CD4-positive, alpha-beta T cell (primary cell): ENCODE measurements at places on chromosomes 11 and 22.

- DNase-seq, result no peak
Observed at GRCh38 chr11:126331286-126331685, 24.2 kb upstream of the ST3GAL4 start.

GRCh38 chr11:134819041-134819440, 407.0 kb upstream of the B3GAT1 start:
- no peak for DNase-seq

GRCh38 chr11:101444164-101444563, 139.6 kb downstream of the TRPC6 start:
- DNase-seq, result no peak

DNA sequence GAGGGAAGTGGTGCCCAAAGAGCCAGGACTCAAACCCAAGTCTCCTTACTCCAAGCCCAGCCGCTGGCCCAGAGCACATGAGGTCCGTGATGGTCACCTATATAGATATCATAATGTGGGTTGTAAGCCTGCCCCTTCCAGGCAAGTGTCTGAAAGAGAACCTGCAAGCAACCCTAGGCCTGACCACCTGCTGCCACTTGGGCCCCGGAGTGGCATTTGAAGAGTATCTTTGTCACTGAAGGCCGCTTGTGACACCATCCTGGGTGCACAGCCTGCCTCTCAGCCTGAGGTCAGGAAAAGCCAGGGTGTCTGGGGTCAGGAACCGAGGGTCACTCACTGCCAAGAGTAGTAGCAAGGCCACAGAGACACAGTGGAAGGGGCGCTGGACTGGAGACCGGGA, 32.4 kb downstream of the OTOG start:
- no peak for DNase-seq

DNA sequence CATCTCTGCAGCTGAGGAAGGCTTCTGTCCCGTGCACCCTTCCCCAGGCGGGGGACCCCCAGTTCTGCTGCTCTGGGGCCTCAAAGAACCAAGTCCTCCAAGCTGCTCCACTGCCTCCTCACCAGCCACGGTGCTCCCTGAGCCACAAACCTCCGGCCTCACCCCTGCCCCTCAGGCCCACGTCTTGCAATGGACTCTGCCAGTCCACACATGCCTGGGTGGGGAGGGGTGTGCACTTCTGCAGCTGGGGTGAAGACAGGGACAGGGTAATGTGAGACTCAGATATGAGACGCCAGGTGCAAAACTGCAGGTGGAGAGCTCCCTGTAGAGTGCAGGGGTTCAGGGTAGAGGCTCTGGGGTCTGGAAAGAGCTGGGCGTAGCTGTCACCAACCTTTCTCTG, 3.2 kb upstream of the PTDSS2 start:
- DNase-seq, result no peak

GRCh38 chr22:24951942-24952836, at the start of gene KIAA1671:
TSS of gene KIAA1671 (plus strand) at chr22:24952716. CDS start at chr22:25028000, 75,284 bp downstream.
- peak; percentile 79 for DNase-seq

DNA sequence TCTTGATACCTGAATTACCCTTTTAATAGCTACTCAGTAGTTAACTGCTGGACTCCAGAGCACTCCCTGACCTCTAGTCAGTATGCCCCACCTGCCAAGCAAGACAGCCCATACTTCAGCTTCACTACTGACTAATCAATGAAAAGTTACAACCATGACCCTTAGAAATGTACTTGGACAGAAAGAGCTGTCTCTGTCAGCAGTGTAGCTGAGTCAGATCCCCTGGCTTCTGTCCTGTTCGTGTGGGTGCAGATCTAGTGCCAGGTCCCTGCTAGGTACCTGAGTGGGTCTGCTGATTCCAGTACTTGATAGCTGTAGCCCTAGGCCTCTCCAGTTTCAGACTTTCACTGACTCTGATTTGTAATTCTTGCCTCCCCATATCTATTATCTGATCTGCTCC, 265.8 kb upstream of the POU2AF2 start:
- DNase-seq, result no peak

- DNase-seq, result no peak
Observed at GRCh38 chr22:49586244-49586748, 241.4 kb downstream of the BRD1 start.

DNA sequence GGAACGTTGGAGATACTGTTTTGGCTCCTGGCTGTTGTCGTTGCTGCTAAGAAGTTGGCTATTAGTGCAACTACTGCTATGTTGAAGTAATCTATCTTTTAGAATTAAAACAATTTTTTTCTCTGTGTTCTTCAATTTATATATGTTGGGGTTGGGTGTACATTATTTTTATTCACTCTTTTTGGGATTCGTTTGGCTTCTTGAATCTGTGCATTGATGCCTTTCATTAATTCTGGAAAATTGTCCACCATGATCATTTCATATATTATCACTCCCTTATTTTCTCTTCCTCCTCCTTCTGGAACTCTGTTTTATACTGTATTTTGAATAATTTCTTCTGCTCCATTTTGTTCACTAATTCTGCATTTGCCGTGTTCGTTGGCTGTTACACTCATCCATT, 199.5 kb upstream of the PLET1 start:
- no peak for DNase-seq

DNA sequence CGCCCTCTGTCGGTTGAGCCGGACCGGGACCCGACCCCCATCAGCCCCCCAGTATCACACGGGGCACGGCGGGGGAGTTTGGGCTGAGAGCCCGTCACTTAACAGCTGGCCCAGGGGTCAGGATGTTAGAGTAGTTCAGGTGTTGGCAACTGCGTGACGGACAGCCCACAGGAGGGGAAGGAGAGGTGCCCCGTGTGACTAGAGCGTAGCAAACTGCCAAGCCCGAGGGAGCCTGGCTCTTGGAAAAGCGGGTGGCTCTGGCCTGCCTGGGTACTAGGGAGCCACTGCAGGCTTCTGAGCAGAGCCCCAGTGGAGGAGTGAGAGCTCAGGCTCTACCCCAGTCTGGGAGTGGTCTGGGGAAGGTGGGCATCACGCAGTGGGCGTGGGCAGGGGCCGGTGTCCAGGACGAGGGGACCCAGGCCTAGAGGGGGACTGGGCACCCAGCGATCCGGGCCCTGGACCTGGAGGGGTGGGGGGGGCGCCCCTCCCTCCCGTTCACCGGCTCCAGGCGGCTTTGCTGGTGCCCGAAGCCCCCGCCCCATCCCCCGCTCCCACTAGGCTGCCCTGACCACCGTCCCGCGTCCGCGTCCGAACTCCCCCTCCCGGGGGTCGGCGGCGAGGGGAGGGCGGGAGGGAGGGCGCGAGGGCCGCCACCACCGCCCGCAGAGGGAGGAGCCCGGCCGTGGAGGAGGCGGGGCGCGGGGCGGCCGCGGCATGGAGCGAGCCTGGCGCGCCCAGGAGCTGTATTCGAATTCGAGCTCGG, 24.4 kb downstream of the SHANK3 start:
- no peak for DNase-seq

GRCh38 chr11:29879560-29879959, 137.3 kb downstream of the KCNA4 start:
- no peak for DNase-seq

DNA sequence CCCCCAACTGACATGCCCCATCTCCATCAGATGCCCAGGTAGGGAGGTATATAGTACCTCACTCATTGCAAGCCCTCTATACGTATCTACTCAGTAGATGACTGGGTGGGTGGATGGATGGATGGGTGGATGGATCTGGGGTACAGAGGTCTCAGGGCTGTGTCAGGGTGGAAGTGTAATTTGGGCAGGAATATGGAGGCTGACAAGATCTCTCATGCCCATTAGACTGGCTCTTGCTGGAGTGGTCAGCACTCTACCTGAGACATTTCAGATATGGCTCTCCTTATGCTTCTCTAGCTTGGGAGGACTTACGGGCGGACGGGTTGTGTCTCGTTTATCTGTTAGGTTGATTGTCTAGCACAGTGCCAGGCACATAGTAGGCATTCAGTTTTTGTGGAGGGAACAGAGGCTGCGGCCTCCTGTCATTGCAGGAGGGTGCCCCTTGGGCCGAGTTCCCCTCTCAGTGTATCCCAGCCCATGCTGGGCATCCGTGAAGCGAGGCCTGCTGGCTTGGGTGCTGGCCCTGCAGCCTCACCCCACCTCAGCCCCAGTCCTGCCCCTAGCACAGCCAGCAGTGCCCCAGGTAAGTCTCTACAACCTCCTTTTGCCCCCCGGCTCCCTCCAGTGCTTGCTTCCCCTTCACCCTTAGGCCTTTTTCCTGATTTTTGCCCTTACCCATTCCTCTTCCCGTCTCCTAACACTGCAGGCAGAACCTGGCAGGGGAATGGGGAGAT, 13.7 kb downstream of the ROBO3 start:
- DNase-seq, result no peak

DNA sequence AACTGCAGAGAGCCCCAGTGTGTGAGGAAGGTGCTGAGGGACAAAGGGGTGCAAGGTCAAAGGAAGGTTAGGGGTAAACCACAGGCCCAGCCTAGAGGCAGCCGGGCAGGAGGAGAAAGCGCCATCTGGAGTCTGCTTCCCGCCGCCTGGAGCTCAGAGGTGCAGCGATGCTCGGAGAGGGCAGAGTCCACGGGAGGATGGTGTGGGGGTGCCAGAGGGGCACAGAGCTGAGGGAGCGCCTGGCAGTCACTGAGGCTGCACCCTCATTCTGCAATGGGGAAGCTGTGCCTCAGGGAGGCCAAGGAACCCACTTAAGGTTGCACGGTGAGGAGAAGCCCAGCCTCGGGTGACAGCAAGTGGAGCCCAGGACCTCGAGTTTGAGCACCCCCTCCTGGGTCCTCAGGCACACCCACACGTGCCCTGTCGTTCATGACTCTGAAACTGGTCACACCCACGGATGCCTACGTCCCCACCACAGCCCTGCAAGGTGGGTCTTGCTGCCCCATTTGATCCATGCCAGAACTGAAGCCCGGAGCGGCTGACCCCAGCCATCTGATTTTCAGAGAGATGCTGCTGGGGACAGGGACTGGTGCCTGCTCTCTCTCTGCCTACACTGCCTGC, 1.6 kb downstream of the IL2RB start:
- DNase-seq, result peak; percentile 46

DNA sequence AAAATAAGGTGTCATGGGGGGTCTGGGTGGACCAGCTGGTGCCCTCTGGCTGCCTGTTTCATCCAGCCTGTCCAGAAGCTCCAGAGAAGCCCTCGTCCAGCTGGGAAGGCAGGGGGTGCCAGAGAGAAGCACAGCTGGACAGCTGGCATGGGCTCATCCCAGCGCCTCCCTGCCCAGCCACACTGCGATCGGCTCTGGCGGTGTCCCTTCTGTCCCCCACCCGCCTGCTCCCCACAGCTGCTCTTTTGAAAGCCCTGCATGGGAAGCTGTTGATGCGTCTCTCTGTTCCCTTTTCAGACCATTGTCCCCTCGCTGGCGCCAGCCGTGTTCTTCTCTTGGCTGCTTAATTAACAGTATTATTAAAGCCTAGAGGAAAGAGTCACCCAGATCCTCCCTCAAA, 86.5 kb downstream of the MN1 start:
- no peak for DNase-seq

DNA sequence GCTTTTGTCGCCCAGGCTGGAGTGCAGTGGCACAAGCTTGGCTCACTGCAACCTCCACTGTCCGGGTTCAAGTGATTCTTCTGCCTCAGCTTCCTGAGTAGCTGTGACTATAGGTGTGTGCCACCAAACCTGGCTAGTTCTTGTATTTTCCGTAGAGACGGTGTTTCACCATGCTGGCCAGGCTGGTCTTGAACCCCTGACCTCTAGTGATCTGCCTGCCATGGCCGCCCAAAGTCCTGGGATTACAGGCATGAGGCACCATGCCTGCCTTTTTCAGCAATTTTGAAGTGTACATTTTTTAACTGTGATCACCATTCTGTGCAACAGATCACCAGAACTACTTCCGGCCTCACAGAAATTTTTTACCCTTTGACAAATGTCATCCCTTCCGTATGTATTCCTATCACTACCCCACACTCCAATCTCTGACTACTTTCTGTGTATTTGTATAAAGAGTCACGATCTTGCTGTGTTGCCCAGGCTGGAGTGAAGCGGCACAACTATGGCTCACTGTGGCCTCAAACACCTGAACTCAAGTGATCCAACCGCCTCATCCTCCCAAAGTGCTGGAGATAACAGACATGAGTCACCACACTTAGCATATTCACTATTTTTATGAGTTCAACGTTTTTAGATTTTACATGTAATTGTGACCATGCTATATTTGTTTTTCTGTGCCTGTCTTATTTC, 44.0 kb downstream of the XKR3 start:
- no peak for DNase-seq

GRCh38 chr22:19518635-19519034, 5.6 kb downstream of the CLDN5 start:
- no peak for DNase-seq

DNA sequence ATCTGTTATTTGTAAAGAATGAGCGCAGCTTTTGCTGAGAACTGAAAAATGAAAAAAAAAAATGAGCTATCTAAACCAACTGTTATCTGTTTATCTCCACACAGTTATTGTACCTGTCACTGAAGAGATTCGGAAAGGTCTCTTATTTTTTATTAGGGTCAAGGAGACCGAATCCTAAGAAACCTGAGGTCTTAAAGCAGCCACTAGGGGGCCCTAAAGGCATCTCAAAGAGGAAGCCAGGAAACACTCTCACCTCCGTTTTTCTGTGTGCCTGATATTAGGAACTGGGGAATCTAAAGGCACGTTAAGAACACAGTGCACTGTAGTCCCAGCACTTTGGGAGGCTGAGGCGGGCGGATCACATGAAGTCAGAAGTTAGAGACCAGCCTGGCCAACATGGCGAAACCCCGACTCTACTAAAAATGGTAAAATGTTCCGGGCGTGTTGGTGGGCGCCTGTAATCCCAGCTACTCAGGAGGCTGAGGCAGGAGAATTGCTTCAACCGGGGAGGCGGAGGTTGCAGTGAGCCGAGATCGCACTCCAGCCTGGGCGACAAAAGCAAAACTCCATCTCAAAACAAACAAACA, 3.5 kb upstream of the LARGE1 start:
- peak; percentile 53 for DNase-seq

- no peak for DNase-seq
Observed at GRCh38 chr22:40055143-40055883, 60.6 kb downstream of the FAM83F start.

GRCh38 chr22:46158283-46158682, 8.0 kb downstream of the PPARA start:
- no peak for DNase-seq

DNA sequence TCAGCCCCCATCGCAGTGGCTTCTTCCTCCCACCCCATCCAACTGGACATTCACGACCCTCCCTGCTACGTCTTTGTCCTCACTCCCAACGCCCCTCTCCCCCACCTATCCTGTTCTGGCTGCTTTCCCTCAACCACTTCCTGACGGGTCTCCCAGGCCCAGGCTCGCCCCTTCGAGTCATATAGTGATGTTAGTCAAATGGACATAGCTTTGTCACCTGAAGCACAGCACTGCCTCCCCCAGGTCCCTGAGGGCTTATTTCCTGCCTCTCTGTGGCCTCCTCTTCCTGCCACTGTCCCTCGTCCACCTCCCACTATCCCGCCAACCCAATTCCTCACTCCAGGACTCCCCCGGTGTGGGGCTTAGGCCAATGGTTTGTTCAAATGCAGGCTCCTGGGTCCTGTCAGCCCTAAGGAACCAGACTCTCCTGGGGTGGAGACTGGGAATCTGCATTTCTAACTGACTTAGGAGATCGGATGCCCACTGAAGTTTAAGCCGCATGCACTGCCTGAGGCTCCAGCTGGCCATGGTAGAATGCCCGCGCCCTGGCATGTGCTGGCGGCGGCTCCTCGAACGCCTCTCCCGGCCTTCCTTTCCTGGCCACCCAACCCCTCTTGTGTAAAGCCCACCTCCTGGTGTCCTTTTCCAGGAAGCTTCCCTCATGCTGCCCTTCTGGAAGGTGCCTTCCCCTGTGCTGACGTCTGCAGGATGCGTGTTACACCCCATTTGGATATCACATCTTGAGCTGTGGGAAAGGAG, 18.3 kb downstream of the SUN2 start:
- no peak for DNase-seq

GRCh38 chr11:123072332-123072761, 10.4 kb upstream of the HSPA8 start:
- no peak for DNase-seq
